ENCODE measurements at places on chromosomes 5 and 9. TPM values are rescaled to one million over a fixed set of nuclear protein-coding genes. Genes with fewer than 3 reads are reported as not detected.

SPACA9 gene
- polyA plus RNA-seq = 3.6 TPM

GRCh38 chr5:174731214-174732035, 7.0 kb downstream of the MSX2 start:
- DNase-seq = no peak

DNA sequence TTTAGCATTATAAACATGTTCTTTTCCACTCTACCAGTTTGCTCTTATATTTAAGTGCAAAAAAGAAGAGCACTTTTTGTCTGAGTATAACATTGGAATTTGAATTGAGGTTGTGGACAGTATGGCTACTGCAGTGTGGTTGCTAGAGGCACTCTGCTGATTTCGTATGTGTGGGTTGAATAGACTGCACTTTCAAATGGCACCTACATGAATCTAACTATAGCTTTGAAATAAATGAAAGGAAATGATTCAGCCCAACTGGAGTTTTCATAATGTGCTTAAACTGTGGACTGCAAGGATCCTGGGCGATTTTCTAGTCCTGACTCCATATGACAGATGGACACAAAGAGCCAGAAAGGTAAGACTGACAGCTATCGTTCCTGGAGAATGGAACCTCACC, 657.6 kb upstream of the RIOK2 start:
- no peak for DNase-seq

GRCh38 chr9:124206391-124206790, 51.4 kb upstream of the NEK6 start:
- no peak for DNase-seq

DNA sequence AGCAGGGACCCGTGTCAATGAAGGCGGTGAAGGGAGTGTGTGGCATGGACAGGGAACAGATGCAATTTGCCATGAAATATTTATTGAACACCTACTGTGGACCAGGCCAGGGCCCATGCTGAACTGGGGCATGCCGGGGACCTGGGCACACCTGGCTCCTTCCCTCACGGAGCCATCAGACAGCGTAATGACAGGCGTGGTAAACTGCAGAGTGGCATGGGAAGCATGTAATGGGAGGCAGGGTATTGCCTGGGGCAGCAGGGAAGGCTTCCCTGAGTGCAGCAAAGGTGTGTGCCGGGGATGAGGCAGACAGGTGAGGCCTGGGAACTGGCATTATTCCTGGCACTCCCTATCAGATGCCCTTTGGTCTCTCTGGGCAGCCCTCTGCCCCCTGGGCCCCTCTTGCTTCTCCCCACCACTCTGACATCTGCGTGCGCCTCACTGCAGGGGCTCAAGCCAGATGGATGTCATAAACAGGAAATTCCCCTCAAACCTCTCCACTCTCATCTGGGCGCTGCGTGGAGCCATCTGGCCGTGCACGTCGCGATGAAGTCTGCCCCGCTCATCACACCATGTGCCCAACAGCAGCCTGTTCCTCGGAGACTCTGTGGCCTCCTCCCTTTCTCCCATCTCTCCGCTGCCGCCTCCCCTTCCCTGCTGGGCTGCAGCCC, 67.6 kb downstream of the HMCN2 start:
- DNase-seq = peak; percentile 39

- no peak for DNase-seq
Measured at GRCh38 chr5:154836225-154836624, 14.2 kb downstream of the FAXDC2 start.

GRCh38 chr9:86685556-86685955, 261.8 kb downstream of the GAS1 start:
- DNase-seq = no peak

ADGRV1 gene
- polyA plus RNA-seq = not detected

GRCh38 chr5:133944263-133945185, 23.9 kb downstream of the C5orf15 start:
- no peak for DNase-seq

DNA sequence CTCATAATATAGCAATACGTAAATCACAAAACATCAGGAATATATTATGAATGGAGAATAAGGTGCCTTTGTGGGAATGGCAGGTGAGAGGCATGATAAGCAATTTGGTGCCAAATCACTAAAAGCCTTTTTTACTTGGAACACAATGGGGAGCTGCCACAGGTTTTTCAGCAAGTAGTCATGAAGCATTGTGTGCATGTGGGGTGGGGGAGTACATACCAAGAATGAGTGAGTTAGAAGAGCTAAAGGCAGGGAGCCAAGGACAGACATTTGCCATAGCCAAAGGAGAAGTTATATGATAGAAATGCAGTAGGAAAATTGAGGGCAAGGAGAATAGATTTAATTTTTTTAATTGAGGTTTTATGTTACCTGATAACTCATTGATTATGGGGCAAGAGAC, 445.0 kb upstream of the SMC2 start:
- no peak for DNase-seq

- no peak for DNase-seq
Measured at GRCh38 chr9:70117835-70118319, 74.2 kb downstream of the MAMDC2 start.

C5orf52 gene
- polyA plus RNA-seq = not detected

DNA sequence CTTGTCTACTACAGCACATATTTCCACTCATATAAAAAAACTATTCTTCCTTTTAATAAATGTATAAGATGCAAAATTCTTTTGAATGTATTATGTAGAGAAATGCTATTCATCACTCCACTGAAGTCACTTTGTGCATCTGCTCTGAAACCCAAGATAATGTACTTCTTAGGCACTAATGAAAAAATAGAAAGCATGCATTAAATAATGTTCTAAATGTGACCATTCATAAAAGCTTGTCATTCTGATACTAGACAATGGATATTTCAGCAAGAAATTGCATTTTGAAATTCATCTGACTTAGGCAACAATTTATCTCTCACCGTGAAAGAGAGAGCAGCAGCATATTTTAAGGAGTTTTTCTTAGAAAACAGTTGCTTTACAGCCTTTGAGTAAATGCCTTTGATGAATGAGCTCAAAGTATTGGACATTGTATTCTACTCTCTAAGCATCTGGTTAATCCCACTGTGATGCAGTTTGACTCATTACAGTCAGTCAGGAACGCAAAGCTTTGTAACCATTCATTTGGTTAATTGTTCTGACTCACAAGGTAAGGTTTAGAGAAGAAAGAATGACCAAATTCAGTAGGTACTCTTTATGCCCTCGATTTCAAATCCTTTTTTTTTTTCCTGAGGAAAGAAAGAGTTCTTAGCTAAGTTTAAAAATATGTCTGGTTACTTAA, 2233.8 kb upstream of the C9orf72 start:
- no peak for DNase-seq

GRCh38 chr9:35696520-35697215, 6.9 kb upstream of the TPM2 start:
- DNase-seq = no peak

PHYHD1 gene
- polyA plus RNA-seq = 11.6 TPM

- no peak for DNase-seq
Measured at GRCh38 chr5:10600626-10601245, 36.9 kb downstream of the ANKRD33B start.

GLDC gene
- polyA plus RNA-seq = 0.17 TPM

S1PR3 gene
- 40.3 TPM for polyA plus RNA-seq

PCDHGA6 gene
- polyA plus RNA-seq = 4.8 TPM

- no peak for DNase-seq
Measured at GRCh38 chr5:127031147-127031862, 947 bp upstream of the MARCHF3 start.

DNA sequence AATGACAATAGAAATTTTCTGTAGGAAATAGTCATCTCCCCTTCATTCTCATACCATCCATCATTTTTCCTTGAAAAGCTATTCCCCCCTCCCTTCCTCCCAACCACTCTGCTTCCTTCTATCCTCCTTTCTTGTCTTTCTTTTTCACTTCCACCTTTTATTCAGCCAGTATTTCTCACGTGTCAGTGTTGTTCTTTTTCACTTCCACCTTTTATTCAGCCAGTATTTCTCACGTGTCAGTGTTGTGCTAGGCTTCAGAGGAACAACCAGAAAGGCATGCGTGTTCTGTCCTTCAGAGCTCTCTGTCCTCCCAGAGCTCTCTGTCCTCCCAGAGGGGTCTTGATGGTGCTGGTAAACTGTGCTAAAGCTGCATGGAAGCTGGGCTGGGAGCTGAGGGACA, 419.6 kb downstream of the GADD45G start:
- no peak for DNase-seq

- no peak for DNase-seq
Measured at GRCh38 chr5:20040901-20041300, 52.9 kb upstream of the CDH18 start.

DNA sequence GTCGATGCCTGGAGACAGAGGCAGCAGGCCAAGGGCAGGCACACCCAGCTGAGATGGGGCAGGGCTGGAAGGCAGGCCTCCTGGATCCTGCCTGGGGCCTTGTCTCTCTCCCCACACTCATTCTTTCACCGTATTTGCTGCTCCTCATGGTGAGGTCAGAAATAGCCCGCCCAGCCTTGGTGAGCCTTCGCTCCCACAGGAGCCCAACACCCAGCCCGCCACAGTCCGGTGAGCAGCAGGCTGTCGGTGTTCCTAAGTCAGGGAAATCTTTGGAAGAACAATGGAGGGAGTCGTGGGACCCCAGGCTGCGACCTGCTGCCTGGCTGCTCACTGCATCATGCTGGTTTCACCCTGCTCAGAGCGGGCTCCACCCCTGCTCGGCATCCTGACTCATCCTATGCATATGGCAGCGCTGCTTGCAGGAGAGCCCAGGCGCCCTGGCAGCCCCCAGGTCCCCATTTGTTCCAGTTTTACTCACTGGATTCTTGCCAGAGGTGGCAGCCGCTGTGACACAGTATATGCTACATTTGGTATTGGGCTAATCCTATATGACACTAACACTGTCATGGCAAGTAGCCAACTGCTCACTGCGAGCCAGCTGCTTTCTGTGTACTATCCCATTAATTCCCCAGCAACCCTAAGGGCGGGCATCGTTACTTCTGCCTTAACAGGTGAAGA, 53.2 kb upstream of the NCS1 start:
- no peak for DNase-seq

CBY3 gene
- polyA plus RNA-seq = not detected

GRCh38 chr5:92687821-92688722, 892.9 kb downstream of the NR2F1-AS1 start:
- peak; percentile 38 for DNase-seq

SHC3 gene
- 4.3 TPM for polyA plus RNA-seq

DNA sequence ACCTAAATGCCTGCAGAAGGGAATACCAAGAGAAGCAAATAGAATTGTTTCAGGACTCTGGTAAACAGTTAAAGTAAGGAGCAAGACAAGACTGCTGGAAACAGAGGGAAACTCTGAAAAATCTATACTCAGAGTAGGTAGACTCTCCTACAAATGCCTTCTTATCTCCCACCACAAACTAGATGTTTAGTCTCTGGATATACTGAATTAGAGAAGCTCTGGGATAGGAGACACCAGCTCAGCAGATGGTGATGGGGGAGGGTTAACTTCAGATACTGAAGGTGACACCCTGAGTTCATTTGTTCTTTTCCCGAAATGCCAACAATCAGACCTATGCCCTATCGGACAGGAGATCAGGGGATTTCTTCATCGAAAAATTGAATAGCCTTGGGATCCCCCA, 54.1 kb upstream of the CHD1 start:
- no peak for DNase-seq

- DNase-seq = no peak
Measured at GRCh38 chr9:86275962-86276361, 6.4 kb downstream of the ISCA1 start.

CCDC183 gene
- 0.21 TPM for polyA plus RNA-seq

GRCh38 chr5:54206580-54207229, 103.7 kb downstream of the ARL15 start:
- DNase-seq = no peak

ZFP37 gene
- 1.7 TPM for polyA plus RNA-seq

- no peak for DNase-seq
Measured at GRCh38 chr5:16265141-16265540, 85.5 kb upstream of the MARCHF11 start.

HNRNPH1 gene
- 383 TPM for polyA plus RNA-seq

GRCh38 chr5:131386779-131387178, 122.9 kb downstream of the CDC42SE2 start:
- DNase-seq = no peak

GRCh38 chr5:96885518-96886338, 9.4 kb downstream of the ERAP2 start:
- no peak for DNase-seq

FAM153A gene
- polyA plus RNA-seq = not detected

- DNase-seq = no peak
Measured at GRCh38 chr5:179112469-179113142, 52.4 kb downstream of the ZNF354C start.

GRCh38 chr9:3508521-3509291, 17.1 kb downstream of the RFX3 start:
- no peak for DNase-seq

MROH2B gene
- not detected for polyA plus RNA-seq

DNA sequence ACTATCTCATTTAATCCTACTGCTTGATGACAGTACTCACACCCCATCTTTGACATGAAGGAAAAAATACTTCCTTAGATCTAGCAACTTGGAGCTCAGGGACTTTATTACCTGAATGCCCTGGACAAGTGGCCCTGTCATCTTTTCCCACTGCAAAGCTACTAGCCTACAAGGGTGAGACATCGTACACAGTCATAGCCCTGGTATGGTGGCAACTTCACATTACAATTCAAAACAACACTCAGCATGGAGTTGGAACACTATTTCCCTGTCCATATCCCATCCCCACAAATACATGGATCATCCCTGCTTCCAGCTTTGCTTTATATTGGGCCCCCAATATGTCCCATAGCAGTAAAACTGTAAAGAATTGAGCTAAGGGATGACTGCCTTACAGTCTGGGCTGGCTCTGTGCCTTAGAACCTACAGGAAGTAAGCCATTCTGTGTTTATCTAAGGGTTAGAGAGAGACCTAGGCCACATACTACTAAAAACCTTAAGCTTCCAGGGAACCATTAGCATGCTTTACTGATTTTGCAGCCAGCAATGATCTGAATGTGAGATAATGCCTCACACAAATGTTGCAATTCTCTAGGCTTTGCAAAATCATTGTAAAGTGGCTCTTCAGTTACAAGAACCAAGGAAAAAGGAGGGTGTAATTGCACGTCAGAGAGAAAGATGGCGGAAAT, 55.9 kb downstream of the OTULIN start:
- DNase-seq = no peak

GRCh38 chr9:120198027-120198426, 381.9 kb downstream of the CDK5RAP2 start:
- no peak for DNase-seq

DNA sequence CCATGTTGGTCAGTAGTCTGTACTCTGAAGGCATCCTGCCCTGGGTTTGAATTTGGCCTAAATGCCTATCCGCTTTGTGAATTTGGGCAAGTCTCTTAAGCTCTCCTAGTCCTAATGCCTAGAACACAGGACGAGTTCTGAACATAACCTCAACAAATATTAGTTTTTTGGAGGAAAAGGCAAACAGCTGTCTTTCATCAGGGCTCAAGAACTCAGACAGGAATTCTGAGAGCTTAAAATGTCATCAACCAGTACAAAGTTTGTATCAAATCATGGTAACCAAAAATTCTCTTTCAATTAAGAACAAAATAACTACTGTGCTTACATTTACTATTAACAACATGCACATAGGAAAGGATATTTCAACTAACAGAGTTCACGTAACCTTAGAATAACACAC, 182.5 kb upstream of the PPP1R2B start:
- DNase-seq = no peak

Measured in AG04450 (cell line).